ENCODE measurements at places on chromosomes 11 and 22.

GRCh38 chr11:112265659-112266409 lies 5.2 kb upstream of the PLET1 start:
- DNase-seq = no peak

DNA sequence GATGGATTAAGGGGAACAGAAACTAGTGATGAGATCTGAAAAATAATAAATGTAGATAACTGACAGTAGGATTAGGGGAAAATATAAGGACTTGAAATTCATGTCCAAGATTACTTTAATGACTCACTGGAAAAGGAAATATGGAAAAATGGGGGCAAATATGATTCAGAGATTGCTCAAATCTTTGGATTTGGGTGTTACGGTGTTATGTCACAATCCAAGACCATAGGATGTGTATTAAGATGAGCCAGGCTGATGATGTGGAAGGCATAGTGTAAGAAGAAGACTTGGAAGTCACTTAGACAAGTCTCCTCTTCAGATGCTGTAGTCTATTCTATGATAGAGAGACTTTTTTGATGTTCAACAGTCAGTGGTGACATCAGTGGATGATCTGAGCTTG lies 323.7 kb downstream of the LUZP2 start:
- DNase-seq = no peak

GRCh38 chr11:107018902-107019493 lies 722 bp upstream of the GUCY1A2 start:
- DNase-seq = no peak

GRCh38 chr11:113531575-113532451 lies 56.6 kb upstream of the DRD2 start:
- no peak for DNase-seq

- DNase-seq = no peak
Measured at GRCh38 chr11:134863294-134863693, 451.3 kb upstream of the B3GAT1 start.

- DNase-seq = no peak
Measured at GRCh38 chr11:17333799-17334586, 17.6 kb upstream of the NCR3LG1 start.

- no peak for DNase-seq
Measured at GRCh38 chr22:21921184-21921721, 31.4 kb downstream of the PPM1F start.

- no peak for DNase-seq
Measured at GRCh38 chr11:132349811-132350733, 979.7 kb downstream of the NTM start.
